ENCODE measurements at places on chromosomes 6 and 20. TPM values are rescaled to one million over a fixed set of nuclear protein-coding genes. Genes with fewer than 3 reads are reported as not detected.

DNA sequence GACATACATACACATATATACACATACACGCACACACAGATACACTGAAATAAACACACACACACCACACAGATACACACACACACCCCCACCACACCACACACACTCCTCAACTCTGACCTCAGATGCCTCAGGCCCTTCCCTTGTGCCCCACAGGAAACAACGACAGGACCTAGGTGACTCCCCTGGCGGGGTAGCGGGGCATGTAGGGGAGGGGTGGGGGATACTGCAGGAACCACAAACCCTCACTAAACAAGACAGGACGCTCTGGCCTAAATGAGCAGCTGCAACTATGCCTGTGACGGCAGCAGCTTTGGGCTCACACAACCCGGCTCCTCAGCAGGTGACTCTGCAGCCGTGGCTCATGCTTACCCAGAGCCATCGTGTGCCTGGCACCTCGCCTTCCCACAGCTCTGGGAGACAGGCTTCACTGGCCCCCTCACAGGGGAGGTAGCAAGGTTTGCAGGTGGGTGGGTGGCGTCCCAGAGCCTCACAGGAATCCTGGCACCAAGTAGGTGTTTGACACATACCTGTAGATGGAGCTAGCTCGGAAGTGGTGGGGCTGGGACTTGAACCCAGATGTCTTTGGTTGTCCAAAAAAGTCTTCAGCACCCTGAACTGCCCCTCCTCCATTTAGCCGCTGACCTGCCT, 100.8 kb downstream of the GRM4 start:
- DNase-seq: no peak

DNA sequence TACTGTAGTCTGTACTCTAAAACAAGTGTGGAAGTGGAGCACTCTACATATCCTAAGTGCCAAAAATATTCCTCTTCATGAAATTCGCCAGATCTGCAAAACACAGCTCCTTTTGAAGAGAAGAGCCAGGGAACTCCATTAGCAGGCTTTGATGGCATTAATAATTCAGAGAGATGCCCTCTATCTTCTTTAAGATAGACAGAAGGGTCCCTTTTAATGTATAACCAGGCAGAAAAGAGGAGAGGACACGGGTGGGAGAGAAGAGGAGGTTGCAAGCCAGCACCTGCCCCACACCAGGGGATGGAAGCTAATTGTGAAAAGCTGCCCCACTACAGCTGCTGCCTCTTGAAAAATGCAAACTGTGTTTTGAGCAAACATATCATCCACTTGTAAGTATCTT, 3.7 kb upstream of the RFPL4B start:
- no peak for DNase-seq

DNA sequence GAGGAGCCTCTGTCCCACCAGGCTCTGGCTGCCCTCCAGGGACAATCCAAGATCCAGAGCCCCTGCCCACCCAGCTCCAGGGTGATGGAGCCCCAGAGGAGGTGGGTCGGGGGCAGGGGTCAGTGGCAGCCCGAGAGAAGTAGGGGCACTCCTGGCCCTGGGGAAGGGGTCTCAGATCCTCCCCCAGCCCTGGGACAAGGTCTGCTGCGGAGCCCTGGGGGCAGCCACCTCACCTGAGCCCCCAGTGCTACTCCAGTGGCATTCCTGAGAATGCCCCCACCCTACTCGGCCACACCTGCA, 2.7 kb upstream of the LAMA5 start:
- DNase-seq: no peak

DNA sequence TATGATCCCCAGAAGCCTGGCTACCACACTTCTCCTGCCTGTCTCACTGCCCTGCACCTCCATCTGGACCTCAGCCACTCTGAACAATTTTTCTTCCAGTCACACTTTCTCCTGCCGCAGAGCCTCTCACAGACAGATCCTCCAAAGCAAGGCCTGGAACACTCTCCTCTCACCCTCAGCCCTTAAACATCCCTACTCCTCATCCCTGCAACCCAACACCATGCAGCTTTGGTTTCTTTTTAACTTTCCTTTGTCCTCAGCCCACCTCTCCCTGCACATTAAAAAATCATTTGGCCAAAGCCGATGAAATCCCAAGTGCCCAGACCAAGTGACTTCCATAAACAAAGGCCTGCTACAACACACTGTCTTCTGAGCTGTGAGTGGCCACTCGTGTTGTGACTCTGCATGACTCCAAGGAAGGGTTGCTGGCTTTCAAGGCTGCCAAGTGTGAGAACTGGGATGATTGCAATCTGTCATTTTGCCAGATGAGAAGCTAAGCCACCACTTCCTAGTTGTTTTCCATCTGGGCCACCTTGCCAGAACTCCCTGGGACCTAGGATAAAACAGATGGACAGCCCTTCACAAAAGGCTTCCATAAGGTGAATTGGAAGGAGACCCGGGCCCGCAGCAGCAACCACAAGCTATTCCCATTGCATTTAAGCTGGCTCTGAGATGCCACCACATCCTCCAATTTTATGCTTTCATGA, 144.4 kb upstream of the SSTR4 start:
- no peak for DNase-seq

GRCh38 chr6:19301980-19302379, 535.2 kb upstream of the ID4 start:
- peak; percentile 81 for DNase-seq

Gene EYA4
- total RNA-seq: 10.0 TPM
